ENCODE measurements at places on chromosomes 3 and 15. TPM values are rescaled to one million over a fixed set of nuclear protein-coding genes. Genes with fewer than 3 reads are reported as not detected.

Gene P2RY12
- total RNA-seq = 0.13 TPM

Gene TMEM266
- 0.06 TPM for total RNA-seq

Gene DUOXA2
- not detected for total RNA-seq

Gene LSG1
- 34.1 TPM for total RNA-seq

Gene ADAMTS17
- total RNA-seq = 15.2 TPM

Gene OR5K2
- total RNA-seq = not detected

Gene LRTM1
- total RNA-seq = not detected

Gene EIF1B
- total RNA-seq = 10.8 TPM

Gene C15orf62
- under 0.01 TPM for total RNA-seq

Gene TMOD2
- 8.7 TPM for total RNA-seq

Gene TIMMDC1
- total RNA-seq = 49.1 TPM

Gene PCOLCE2
- total RNA-seq = 586 TPM

Gene CYFIP1
- 139 TPM for total RNA-seq

Gene CIAO2A
- 55.9 TPM for total RNA-seq

Gene SOX14
- not detected for total RNA-seq

Gene CACNA1D
- 0.44 TPM for total RNA-seq

Gene PPM1L
- total RNA-seq = 7.1 TPM

Gene APEH
- total RNA-seq = 132 TPM

Gene IVD
- 46.0 TPM for total RNA-seq

Gene MASP1
- total RNA-seq = 1.2 TPM

Gene TMEM207
- not detected for total RNA-seq

Gene COL7A1
- total RNA-seq = 5.4 TPM

Gene ZNF619
- 5.3 TPM for total RNA-seq

Gene CHRFAM7A
- total RNA-seq = 2.5 TPM

Gene ZMAT3
- total RNA-seq = 29.7 TPM

Gene GPR15
- not detected for total RNA-seq

Gene TMC3
- not detected for total RNA-seq
